Foreskin fibroblast (primary cell): ENCODE measurements at places on chromosomes 16 and 17.
A peak's percentile ranks its signal among the peaks of the same experiment; 100 is the strongest.

DNA sequence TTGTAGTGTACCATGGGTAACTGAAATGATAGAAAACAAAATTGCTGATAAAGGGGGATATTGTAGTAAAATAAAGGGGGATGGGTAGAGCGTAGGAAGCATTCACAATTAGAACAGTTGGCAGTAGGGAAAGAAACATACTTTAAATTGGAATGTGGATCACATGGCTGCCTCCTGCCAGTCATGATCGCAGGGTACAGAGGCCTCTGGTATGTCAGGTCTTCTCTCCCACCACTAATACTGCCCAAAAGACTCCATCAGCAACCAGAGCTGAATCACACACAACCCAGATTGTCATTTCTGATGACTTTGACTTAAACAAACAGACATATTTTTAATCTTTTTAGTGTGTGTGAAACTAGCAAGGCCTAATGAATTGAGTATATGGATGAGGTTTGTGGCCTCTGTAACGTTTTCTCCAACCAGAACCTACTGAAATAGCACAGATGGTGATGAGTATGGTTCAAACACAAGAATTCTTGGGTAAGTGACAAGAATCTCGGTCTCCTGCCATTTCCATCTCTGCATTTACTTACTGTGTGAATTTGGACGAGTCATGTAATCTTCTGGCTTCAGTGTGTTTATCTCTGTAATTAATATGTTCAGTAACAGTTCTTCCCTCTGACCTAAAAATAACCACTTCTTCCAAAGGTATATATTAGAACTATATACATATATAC is 112.6 kb downstream of the USP22 start:
- DNase-seq, result no peak

- DNase-seq, result peak; percentile 91
Observed at GRCh38 chr16:27313422-27314160, at the start of gene IL4R. TSS of gene IL4R (plus strand) at chr16:27313974. CDS start at chr16:27340204, 26,230 bp downstream.

GRCh38 chr16:71895679-71896365 is 491 bp downstream of the IST1 start:
- no peak for DNase-seq

DNA sequence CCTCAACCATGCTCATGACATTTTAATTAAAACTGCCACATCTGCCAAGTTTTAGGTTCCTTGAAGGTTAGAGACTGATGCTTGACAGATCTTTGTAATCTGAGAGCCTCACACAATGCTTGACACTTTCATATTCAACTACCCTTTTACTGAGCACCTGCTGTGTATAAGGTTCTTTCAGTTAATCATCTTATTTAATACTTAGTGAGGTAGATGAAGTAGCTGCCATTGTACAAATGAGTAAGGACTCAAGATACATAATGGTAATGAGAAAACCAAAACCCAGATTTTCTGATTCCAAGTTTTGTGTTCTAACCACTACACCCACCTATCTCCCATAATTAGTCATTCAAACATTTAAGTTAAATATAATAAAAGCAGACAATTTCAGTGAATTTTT is 35.4 kb upstream of the ARL6IP1 start:
- no peak for DNase-seq

DNA sequence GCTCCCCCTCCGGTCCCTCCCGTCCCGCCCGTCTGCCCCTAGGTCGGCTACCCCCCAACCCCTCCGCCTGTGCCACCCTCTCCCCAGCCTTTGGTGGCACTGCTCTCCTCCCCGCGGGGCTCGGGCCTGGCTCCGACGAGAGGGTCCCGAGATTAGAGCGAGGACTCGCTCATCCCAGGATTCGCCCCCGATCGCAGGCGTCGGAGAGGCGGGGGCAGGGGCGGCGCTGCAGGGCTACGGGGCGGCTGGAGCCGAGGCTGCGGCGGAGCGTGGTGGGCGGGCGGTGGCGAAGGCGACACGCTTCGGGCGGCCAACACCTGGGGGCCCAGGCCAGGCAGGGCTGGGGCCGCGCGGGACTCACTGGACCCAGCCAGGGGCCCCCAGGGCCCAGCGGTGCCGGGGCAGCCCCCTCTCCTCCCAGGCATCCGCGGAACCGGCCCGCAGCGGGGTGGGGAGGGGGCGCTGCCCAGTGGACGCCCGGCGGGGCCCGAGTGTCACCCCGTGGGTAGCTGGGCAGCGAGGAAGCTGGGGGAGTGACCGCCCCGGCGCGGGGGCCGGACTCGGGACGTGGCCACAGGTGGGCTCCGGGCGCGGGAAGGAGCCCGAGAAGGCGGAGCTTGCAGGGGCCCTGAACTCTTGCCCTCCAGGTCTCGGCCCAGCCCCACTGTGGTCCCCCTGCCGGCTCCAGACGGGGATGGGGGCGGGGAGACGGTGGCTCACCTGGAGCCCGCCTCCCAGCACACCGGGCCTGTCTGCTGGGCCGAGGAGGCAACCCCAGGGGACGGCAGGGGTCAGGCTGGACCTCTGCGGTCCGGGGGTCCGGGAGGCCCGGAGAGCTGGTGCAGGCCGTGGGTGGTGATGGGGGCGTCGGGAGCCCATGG is 1.5 kb downstream of the MGAT5B start:
- DNase-seq, result no peak

DNA sequence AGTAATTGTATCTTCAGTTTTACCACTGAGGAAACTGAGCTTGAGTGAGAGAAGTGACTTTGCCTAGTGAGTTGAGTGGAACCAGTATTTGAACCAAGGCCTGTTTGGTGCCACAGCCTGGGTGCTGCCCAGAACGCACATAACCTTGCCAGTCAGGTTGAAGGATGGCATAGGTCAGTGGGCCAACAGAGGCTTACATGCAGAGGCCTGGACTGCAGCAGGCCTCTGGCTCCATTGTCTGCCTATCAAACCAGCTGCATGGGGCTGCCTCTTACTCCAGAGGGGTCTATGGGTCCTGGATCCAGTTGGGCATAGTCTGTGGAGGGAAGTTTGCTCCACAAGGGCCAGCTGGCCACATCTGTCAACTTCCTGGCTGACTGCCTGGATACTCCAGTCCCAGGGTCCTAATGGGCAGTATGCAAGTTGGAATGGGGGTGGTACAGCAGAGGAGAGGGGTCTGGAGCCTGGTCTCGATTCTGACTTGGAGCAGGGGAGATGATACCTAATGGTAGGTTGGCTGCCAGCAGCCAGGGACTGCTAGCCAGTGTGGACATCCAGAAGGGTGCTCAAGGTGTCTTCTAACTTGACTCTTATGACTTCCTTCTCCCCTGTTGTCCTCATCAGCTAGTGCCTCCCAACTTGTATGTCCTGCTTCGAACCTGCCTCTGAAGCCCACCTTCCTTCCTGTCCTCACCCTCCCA is 11.1 kb upstream of the RNF112 start:
- DNase-seq, result no peak
